ENCODE measurements at places on chromosomes 3 and 15.

- no peak for DNase-seq
Measured at GRCh38 chr15:42035435-42035761, 14.6 kb upstream of the PLA2G4E start.

DNA sequence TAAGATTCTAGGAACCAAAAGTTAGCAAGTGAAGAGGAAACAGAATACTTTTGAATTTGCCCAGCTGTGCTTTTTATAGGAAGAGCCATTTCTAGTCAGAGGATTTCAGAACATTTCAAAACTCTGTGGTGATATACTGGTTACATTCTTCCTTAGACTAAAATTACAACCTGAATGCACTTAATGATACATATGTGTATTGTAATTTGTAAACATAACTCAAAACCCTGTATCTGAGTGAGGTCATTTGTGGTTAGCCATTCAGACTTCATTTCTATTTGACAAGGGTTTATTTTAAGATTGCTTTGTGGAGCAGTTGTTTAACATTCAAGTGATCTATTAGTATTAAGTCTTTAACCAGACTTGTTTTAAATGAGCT lies 59.4 kb upstream of the TRIM71 start:
- no peak for DNase-seq

DNA sequence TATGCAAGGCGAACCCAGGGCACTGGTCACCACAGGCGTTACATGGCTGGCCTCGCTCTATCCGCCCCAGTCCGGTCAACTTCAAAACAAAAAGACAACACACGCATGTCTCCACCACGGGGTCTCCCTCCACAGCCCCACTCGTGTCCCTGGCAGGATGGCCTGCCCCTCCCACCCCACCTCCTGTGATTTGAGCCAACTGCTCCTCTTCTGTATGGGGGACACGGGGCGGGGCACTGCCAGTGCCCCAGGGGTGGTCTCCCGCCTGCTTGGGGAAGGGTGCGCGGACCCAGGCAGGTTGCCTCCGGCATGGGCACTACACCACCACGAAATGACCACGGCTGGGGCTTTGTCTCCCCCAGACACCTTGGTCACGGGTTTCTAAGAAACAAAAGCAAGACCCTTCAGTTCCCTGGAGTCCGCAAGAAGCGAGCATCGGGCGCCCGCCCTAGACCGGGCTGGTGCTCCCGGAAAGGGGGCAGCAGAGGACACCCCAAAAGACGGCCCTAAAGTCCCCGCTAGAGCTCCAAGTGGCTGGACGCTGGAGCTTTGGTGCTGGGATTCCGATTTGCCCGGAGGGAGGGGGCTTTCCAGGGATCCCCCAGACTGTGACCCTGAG lies 219.3 kb upstream of the PRICKLE2 start:
- no peak for DNase-seq

- DNase-seq = no peak
Measured at GRCh38 chr3:135622656-135623055, 342.9 kb upstream of the PPP2R3A start.

DNA sequence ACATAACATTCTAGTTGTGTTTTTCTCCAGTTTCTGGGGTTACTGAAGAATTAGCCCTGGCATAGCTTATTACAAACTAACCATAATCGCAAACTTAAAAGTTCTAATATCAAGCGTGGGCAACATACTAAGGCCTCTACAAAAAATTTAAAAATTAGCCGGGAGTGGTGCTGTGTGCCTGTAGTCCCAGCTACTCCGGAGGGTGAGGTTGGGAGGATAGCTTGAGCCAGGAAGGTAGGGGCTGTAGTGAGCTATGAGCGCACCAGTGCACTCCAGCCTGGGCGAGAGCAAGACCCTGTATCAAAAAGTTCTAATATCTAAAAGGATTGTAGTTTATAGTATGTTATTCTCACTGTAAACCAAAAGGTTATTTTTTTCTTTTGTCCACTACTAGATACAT lies 1.1 kb downstream of the OIP5 start:
- no peak for DNase-seq

DNA sequence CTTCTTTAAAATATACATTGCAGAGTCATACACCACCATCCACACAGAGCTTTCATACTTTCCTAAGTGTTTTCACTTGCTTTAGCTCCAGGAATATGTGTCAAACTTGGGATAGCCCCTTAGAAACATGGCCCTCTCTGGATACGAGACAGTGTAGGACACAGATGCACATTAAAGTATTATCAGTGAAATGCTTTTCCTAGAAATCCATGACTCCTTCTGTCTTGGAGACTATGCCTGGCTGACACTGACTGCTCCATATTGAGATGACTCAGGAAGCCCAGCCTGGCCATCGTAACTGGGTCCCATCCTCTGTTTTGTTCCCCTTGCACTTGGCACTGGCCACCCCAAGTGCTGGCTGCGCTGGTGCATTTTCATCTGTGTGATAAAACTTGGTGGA lies 204.8 kb downstream of the PDZRN3 start:
- DNase-seq = no peak

- DNase-seq = no peak
Measured at GRCh38 chr3:15470849-15471248, 43.5 kb downstream of the EAF1 start.

GRCh38 chr3:113140876-113141275 lies 70.5 kb upstream of the BOC start:
- DNase-seq = no peak

DNA sequence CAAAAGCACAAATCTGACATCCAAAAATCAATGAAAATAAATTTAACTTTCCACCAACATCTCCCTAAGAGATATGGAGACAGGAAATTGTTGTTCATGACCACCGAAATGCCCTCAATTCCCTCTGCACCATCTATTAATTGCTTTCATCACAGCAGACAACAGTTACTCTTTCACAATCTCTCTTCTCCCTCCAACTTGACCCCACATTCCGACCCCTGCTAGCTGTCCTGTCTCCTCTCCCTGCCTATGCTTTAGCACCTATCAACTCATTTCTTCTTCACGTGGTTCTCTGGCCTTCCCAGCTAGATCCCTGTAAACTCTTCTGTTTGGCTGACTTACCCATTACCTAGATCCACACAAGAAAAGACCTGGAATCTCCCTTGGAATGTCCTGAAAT lies 173.9 kb upstream of the ADAMTS9 start:
- DNase-seq = no peak

DNA sequence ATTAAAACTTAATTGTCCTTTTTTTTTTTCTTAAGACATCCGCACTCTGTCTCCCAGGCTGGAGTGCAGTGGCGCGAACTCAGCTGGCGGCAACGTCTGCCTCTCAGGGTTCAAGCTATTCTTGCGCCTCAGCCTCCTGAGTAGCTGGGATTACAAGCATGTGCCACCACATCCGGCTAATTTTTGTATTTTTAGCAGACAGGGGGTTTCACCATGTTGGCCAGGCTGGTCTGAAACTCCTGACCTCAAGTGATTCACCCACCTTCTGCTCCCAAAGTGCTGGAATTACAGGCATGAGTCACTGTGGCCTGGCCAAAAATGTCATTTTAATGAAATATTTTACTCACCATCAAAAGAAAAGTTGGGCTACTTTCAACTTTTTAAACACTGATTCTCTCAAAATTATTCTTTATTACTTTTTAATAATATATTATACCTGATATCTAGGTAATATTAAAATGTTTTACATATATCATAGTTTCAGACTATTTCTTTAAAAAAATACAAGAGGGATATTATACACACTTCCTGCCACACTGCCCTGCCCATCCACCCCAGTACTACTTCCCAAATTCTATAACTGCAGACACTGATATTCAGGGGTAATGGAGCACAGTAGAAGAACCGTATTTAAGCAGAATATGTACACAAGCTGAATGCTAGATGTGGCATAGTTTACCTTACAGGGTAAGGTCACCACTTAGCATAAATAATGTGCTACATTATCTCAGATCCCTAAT lies 723.9 kb upstream of the ZNF385D start:
- no peak for DNase-seq

DNA sequence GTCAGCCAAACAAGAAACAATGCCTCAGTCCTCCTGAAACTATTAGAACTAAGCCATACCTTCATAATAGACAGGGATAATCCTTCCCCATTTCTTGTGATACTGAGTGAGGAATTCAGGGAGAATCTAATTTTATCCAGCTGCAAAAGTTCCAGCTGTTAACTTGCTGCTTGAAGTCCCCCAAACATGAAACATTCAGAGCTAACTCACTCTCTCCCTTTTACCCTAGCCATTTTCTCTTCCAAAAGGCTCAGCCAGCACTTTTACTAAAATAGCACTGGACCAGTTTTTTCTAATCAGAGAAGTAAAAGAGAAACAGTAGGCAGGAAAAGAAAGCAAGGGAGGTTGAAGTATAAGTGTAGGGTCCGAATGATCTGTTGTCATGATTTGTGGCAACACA lies 268.1 kb downstream of the TAFA4 start:
- DNase-seq = no peak

- DNase-seq = no peak
Measured at GRCh38 chr3:159265705-159266104, 463.9 kb downstream of the MFSD1 start.

- no peak for DNase-seq
Measured at GRCh38 chr3:72299321-72299802, 514.4 kb upstream of the PROK2 start.

- DNase-seq = no peak
Measured at GRCh38 chr3:173622166-173622565, 224.6 kb downstream of the NLGN1 start.

DNA sequence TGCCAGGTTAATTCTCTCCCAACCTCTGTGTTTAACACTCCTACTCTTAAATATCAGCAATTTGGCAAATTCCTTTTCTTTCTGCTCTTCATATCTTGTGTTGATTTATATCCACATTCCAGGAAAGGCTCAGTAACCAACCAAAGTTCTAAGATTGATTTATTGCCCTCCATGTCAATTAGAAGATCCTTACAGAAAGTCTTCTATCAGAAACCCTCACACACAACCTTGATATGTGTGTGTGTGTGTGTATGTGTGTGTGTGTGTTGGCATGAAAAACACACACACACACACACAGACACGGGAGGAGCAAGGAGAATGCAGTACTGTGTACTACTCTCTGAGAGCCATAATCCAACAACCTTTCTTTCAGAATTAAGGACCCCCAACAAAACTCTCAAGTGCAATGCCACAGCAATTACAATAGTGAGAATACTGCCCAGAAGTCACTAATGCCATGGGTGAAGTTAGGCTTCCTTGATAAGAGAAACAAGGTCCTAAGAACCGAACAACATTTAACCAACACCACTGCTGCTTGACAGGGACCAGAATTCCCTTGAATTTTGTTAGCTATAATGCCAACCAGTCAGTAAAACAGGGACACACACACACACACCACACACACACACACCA lies 1.1 kb downstream of the LSAMP start:
- no peak for DNase-seq

DNA sequence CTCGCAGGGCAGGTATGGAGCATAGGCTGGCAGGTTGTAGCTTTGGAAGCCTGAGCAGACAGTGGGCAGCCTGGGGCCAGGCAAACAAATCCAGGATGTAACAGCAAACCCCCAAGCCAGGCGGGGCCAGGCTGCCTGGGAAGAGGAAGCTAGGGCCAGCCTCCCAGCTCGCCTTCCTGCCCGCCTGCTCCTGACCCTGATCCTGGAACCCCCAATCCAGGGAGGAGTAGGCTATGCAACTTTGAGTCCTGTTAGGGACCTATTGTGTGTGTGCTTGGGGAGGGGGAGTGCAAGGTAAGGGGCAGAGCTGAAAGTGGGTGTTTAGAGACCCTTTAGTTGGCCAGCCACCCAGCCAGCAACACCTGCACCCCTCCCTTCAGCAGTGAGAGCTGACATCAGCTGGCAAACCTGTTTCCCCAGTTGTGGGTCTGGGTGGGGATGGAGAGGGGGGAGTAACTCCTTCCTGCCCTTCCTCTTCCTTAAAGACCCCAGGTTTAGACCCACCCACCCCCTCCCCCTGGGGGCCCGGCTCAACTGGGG lies 2.5 kb downstream of the NBEAL2 start:
- DNase-seq = no peak

- DNase-seq = no peak
Measured at GRCh38 chr15:34056911-34057310, 17.9 kb upstream of the AVEN start.

DNA sequence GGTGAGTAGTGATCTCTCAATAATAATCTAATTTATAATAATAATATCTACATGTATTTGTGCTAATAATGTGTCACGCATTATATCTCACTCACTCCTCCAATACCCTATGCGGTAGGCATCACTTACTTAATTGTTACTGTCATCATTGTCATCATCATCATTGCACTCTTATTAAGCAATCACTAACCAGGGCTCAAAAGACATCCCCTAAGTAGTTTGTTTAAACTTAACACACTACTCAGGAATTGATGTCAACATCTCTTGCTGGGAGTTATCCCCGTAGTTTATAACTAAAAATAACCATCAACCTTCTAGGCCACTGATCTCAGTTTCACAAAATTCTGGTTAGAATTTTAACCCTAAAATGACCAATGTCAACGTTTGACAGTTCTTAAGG lies 56.8 kb upstream of the ICE2 start:
- DNase-seq = no peak

GRCh38 chr3:154102225-154102624 lies 19.0 kb upstream of the ARHGEF26 start:
- no peak for DNase-seq

GRCh38 chr15:65338366-65338765 lies 33.9 kb downstream of the RNU5B-1 start:
- DNase-seq = no peak

DNA sequence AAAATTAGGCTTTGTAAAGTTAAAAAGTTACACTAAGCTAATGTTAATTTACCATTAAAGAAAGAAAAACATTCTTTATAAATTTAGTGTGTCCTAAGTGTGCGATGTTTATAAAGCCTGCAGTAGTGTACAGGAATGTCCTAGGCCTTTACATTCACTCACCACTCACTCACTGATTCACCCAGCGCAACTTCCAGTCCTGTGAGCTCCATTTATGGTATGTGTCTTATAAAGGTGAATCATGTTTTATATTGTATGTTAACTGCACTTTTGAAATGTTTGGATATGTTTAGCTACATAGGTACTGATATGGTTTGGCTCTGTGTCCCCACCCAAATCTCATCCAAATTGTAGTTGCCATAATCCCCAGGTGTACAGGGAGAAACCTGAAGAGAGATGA lies 549.7 kb upstream of the EPHA6 start:
- no peak for DNase-seq

DNA sequence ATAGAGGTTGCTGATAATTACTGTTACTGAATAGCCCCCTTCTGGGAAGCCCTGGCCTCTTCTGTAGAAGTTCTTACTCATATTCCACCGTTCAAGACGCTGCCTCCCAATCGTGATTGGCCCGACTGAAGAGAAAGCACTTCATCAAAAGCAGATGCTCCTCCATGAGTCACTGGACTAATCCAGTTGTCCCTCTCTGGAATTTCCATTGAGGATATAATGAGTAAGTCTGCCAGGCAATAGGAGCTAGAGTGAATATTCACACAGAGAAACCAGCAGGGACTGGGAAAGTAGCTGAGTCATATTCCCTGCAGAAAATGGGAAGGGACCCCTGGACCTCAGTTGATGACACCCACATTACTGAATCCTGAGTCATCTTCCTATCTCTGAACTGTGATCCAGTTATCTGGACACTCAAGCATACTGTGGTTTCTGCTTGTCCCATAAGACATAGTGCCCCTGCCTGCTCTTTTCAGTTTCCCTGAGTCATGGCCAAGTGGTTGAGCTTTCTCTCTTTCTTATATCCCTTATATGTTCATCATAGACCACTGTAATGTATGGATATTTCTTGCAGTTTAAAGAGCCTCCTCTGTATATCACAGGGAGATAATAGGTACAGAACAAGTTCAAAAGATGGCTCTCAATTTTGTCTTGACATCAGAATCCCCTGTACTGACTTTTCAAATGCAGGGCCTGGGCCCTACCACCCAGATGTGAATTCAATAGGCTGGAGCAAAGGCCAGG lies 151.2 kb upstream of the CDIN1 start:
- DNase-seq = no peak

All from anterior cingulate cortex (tissue), 58 donors.